Activated CD4-positive, alpha-beta T cell treated with anti-CD3 and anti-CD28 coated beads for 48 hours (primary cell): ENCODE measurements at places on chromosomes 12 and 14.

DNA sequence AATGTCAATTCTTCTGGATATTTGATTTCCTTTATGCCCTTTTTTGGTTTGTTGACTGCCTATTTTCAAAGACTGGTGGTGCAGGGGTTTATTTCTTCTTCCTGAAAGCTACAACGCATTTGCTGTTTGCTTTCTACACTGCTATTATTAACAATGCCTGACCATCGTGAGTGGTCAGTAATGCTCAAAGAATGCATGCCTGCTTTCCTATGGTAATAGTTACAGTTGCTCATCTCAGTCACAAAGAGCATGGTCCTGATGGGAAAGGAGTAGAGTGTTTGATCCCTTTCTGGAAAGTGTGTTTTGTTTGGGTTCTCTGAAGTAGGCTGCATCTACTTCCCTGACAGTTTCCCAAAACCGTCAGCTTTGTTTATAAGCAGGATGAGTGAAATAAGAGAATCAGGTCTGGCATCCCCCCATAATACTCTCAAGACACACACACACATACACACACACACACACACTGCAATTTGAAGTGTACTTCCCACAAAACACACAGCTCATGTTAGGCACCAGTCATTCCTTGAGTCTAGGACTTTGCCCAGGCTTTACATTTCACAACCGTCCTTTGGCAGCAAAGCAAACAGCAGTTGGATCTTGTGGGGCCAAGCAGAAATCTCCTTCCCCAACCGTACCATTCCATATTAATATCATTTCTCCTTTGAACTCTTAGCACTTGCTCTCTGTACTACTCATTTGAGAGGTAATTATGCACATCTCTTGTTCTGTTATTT lies 56.6 kb downstream of the SUDS3 start:
- no peak for DNase-seq

GRCh38 chr14:95540236-95540855 lies 5.5 kb downstream of the GLRX5 start:
- DNase-seq = no peak

DNA sequence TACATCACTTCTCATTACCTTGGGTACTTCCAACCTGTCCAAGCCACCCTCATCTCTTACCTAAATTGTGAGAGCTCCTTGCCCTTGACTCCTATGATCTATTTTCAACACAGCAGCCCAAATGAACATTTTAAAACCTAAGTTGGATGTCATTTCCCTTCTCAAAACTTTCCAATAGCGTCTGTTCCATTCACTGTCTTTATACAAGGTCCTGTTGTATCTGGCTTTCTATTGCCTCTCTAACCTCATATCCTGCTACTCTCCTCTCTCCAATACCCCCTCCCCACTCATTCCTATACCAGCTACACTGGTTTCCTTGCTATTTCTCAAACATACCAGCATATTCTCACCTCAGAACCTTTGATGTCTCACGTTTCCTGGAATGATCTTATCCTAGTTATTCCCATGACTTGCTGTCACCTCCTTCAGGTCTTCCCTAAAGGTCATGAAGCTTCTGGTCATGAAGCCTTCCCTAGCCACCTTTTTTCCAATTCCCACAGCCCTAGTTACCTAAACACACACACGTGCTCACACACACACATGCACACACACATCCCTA lies 4.1 kb upstream of the KANSL2 start:
- DNase-seq = no peak

GRCh38 chr12:127268706-127269425 lies 998.1 kb upstream of the TMEM132C start:
- no peak for DNase-seq
